Activated CD4-positive, CD25-positive, alpha-beta regulatory T cell treated with anti-CD3 and anti-CD28 coated beads, Interleukin-2, amount 50 U/mL, for 16 hours (primary cell): ENCODE measurements at places on chromosomes 4 and X.

- no peak for DNase-seq
Observed at GRCh38 chr4:52661966-52662690, 3.0 kb upstream of the USP46 start.

DNA sequence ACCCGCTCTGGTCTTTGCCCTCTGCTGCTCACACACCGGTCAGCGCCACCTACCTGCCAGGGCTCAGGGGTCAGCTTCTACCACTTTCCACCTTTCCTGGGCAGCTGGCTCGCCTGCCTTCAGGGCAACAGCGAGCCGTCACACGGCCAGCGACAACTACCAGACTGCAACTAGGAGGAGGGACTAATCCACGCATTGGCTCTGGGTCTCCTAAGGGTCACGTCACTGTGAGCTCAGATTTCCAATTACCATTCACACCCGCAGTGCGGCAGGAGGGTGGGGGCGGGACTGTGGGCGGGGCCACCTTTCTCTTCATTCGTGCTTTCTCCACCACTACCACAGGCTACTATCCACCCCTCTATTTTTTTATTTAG lies at the start of gene BEX5:
BEX5 (minus strand) TSS at position 172 of the 374 bp plus-strand sequence. CDS start 1,712 bp downstream, outside the sequence.
- DNase-seq = peak; percentile 10

GRCh38 chrX:47500554-47500953 lies 17.5 kb upstream of the ZNF41 start:
- DNase-seq = no peak

GRCh38 chr4:153798901-153799693 lies 10.2 kb upstream of the SFRP2 start:
- no peak for DNase-seq

DNA sequence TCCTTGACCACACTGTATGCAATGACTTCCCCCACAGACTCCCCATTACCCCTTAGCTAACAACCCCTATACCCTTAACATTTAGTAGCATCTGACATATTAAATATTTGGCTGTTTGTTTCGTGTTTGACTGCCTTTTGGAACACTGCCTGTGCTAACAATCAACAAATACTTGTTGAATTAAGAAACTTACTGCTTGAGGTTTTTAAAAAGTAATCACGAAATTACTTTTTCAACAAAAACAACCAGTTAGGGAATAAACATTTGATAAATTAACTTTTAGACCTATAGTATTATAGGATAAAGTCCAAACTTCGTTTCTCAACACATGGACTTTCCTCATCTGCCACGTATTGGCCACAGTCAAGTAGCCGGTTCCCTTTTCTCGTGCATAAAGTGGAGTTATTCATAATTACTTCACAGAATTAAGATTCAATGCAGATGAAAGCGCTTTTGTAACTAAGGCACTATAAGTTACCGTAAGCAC lies 555 bp upstream of the ELMOD2 start:
- DNase-seq = no peak

GRCh38 chr4:66558651-66559050 lies 888.4 kb upstream of the EPHA5 start:
- no peak for DNase-seq

GRCh38 chrX:153953342-153953830 lies 8.9 kb upstream of the RENBP start:
- DNase-seq = peak; percentile 51

GRCh38 chr4:19883841-19884240 lies 367.9 kb upstream of the SLIT2 start:
- DNase-seq = no peak

DNA sequence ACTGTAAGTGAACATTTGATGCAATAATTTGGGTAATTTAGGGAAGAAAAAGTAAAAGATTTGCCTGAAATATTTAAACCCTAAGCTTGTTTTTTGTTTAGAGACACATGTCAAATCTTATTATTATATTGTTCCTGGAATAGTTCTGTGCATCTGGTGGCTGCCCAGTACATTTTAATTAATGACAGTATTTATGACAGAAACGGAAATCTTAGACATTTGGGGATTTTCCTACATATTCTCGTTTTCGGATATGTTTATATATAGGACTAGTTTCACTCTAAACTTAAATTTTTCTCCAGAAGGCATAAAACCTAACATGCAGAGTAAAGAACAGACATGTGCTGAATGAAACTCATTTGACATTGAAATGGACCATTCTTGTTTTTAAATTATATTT lies 125.6 kb upstream of the PAQR3 start:
- no peak for DNase-seq

DNA sequence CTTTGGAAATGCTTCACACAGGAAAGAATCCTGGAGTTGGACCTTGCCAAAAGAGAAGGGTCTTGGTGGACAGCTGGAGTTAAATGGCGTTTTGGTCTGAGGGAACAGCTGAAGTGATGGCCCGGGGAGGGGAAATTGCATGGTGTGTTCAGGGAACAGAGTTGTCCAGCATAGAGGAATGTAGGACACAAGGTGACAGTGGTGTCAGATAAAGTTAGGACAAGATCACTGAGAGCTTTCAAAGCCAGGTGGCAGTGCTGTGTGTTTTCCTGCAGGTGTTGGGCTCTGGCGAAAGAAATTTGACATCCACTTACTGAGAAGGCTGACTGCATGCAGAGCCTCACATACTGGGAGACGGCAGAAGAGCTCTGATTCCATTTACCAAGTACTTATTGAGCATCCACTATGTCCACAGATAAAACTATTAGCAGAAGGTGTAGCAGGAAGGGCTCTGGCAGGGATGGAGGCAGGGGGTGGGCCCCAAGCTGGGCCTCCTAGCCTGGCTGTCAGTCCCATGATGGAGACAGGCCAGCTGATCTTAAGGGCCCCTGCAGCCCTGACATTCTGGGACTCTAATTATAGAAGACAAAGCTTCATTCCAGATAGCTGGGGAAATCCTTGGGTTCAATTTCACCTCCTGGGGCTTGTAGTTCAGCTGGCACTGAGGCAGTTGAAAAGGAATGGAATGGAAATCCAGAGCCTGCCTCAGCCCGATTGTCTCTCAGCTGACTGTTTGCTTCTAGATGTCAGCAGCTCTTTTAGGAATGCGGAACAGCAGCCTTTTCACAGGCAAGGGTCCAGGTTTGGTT lies 150.2 kb upstream of the MAMLD1 start:
- DNase-seq = no peak

DNA sequence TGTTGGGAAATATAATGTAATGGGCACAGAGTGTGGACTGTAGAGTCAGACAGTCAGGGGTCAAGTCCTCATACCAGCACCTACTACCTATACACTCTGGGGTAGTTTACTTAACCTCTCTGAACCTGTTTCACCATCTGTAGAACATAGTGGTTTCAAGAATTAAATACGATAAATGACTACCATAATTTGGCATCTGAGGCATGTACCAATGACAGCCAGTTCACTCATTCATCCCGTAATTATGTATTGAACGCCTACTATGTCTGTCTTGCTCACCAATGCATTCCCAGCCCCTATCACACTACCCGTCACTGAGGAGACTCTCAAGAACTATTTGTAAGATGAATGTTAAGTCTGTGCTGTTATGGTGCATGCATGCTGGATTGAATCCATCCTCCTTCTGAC lies 2.0 kb upstream of the FGB start:
- DNase-seq = no peak

DNA sequence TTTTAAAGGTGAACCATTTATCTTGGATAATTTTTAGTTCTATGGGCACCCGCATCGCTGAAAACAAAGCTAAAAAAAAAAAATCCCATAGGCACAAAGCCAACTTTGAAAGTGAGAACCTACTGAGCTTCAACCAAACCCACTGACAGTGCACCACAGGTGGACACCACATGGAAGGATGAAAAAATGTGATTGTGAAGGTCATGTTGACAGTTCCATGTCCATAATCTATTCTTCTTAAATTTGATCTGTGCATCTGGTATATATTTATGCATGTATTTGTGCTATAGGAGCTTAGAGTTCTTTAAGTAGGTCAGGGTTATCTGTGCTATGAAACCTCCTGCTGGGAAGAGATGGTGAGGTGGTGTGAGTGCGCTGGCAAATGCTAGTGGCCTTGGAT lies 374.3 kb downstream of the SPRY1 start:
- DNase-seq = no peak

DNA sequence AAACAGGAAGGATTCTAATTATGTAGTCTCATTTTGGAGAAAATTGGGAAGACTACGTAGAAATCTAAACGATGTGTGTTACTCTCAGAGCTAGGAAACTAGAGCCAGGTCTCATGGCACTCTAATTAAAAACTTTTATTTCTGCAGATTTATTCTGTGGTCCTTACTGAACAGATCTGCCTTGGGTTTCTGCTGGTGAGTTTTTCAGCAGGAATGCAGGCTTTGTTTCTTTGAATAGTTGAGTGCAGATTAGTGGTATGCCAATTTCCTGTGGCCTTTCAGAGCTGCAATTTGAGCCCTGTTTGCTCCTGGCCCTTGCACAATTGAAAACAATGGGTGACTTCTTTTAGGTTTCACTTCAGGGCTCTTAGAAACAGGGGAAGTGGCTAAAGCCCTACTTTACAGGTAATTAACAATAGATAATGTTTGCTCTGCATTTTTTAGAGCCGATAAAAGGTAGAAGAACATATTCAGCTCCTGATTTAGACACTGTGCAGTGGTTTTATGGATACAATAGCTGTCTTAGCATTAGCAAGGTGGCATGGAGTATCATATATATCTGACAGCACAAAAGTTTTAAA lies 21.8 kb downstream of the SPRY1 start:
- DNase-seq = no peak

- no peak for DNase-seq
Observed at GRCh38 chrX:153475271-153475670, 4.9 kb upstream of the HAUS7 start.

DNA sequence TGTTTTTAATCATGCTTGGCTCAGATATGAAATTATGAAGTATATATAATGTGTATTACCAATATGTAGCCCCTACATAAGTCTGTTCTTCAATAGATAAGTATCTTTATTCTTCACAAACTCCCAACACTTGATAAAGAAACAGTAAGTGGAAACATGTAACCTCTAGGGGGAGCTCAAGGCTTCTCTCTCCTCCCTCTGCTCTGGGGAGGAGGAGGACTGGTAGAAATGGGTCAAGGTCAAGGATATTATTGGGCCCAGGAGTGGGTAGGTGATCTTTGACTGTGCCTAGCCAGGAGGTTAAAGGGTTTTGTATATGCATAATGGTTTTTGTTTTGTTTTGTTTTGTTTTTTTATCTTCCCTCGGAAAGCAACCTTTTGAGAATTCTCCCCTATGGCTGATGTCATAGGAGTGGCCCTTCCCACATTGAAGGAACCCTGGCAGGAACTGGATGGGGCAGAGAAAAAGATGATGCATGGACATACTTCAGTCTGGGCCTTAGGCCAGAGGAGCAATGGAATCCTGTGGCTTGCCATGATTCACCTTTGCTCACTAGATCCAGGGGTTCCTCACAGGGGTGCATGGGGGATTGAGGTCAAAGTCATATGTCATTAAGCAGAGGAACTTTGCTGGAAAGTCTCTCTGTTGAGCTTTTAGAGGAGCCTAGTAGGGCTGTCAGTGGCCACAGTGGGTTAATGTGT lies 460.3 kb downstream of the MID1IP1 start:
- no peak for DNase-seq

DNA sequence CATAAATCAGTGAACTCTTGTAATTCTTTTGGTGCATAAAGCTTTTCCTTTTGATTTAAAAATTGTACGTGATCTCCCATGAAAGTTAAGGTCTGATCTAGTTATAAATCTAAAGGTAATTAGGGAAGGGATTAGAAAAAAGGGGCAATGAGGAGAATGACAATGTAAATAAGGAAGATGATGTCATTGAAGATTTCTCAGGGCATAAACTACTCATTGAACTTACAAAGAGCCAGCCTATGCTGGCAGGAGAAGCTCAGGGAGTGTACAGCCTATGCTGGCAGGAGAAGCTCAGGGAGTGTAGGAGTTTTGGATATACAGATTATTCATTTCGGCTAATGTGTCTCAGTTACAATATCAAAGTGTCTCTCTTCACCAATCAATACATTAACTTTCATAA lies 1533.5 kb upstream of the ADGRL3 start:
- DNase-seq = no peak

DNA sequence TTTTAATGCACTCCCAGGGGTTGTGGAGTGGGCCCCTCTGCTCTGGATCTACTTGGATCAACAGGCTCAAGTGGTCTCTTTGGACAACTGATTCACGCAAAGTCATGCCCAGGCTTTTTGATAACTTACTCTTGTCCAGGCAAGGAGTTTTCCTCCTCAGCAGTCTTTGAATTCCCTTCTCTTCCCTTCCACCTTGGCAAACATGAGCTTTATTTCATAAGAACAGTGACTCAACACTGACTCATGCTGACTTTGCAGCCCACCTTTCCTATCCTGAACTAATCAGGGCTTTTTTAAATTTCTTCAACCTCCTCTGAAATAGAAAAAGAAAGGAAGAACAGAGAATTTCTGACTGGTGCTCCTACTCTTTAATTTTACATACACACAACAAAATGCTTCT lies 132.1 kb upstream of the LDB2 start:
- no peak for DNase-seq

- DNase-seq = no peak
Observed at GRCh38 chr4:101347267-101347556, at the start of gene PPP3CA. Gene PPP3CA, minus strand, starts transcription at chr4:101347526.

DNA sequence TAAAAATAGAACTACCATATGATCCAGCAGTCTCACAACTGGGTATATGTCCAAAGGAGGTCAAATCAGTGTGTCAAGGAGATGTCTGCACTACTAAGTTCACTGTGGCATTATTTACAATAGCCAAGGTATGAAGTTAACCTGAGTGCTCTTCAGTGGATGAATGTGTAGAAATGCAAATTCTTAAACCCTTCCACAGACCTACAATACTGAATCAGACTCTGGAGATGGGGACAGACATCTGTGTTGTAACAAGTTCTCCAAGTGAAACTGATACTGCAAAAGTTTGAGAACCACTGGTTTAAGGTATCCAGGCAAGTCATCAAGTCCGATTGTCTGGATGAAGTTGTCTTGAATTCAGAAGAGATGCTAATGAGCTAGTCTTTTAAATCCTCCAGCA lies 38.5 kb downstream of the SMAD1 start:
- no peak for DNase-seq

DNA sequence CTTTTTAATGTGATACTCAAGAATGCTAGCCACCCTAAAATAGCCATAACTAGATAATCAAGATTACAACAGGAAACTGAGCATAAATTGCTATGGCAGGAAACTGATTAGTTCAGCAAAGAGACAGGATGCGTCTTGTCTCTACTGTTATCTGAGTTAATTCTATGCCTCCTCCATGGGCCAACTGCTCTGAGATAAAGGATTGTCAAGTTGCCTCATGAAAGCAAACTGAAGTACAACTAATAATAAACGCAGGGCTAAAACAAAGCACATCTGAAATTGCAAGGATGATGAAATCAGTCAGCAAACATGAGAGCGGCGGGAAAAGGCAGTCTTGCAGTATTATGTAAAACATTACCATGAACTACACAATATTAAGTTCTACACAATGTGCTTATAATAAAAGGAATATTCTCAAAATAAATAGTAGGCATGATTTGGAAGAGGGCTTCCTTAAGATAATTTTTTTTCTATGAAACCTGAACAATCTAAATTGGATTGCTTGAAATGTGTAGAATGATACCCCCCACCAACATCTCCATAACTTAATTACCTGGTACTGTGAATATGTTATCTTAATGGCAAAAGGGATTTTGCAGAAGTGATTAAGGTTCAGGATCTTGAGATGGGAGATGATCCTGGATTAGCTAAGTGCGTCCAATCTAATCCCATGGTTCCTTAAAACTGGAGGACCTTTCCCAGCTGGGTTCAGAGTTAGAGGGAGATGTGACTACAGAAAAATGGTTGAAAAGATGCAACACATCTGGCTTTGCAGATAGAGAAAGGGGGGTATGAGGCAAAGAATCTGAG lies 65.9 kb downstream of the ANTXR2 start:
- DNase-seq = no peak
